ENCODE measurements at places on chromosomes 12 and 14. TPM values are rescaled to one million over a fixed set of nuclear protein-coding genes. Genes with fewer than 3 reads are reported as not detected.

Gene DPPA3
- total RNA-seq, result not detected

Gene SDR9C7
- total RNA-seq, result not detected

DNA sequence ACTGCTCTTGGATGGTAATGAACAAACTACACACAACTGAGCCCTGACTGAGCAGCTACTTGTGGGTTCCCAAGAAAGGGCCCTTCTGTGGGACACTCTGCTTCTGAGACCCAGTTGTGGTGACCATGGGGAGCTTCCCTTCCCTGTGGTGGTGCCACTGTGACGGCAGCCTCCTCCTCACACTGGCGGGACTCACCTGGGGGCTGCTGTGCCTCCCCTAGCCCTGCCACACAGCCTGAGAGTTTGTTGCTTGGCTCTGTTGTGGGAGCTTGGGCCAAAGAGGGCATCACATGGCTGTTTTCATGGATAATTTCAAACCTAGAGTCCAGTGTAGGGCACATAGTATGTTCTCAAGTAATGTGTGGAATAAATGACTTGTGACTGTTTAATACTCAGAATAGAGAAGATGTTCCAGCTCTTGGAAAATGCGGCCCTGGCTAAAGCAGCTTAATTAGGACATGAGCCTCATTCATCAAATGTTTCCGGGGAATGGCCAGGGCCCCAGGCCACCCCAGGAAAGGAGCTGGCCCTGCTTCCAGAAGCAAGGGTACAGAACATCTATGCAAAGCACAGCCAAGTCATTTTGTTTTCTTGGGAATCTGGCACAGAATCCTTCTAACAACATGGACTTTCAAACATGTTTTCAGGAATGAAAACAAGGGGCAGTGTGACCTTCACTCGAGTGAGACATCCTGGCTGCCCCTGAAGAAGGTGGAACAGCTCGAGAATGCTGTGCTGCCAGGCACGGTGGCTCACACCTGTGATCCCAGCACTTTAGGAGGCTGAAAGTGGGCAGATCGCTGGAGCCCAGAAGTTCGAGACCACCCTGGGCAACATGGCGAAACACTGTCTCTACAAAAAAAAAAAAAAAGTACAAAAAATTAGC lies 21.2 kb downstream of the ZFYVE21 start:
- no peak for DNase-seq

Gene LRTM2
- total RNA-seq, result not detected

- DNase-seq, result peak; percentile 31
These were observed 359.9 kb downstream of the AEBP2 start for GRCh38 chr12:19799216-19799615.

- no peak for DNase-seq
These were observed 16.0 kb upstream of the AQP2 start for GRCh38 chr12:49934505-49934904.

- DNase-seq, result no peak
These were observed 6.3 kb downstream of the TSPAN11 start for GRCh38 chr12:30932881-30933280.

DNA sequence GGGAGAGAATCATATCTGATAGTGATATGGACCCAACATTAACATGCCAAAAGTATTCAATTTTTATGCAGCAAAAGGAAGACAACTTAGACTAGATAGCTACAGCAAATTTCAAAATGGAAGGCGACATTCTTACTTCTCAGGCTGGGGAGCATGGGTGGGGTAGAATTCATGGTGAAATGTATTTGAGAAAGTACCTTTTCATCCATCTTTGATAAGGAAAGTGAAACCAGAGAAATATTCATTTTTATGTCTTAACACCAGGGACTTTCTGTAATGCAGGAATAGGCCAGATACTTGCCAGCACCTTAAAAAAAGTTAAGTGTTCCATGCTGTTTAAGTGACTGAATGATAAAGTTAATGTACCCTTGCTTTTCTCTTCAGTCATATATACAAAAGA lies 13.4 kb downstream of the BTG1 start:
- DNase-seq, result no peak

DNA sequence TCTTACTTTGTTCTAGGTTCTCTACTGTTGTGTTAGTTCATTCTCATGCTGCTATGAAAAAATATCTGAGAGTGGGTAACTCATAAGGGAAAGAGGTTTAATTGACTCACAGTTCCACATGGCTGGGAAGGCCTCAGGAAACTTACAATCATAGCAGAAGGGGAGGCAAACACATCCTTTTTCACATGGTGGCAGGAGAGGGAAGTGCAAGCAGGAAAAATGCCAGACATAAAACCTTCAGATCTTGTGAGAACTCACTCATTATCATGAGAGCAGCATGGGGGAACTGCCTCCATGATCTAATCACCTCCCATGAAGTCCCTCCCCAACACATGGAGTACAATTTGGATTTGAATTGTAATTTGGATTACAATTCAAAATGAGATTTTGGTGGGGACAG lies 69.6 kb downstream of the MGST1 start:
- DNase-seq, result no peak

Data from endothelial cell of umbilical vein (primary cell).